ENCODE measurements at places on chromosomes 5 and 9. TPM values are rescaled to one million over a fixed set of nuclear protein-coding genes. Genes with fewer than 3 reads are reported as not detected.

NR5A1 gene
- not detected for total RNA-seq

PKD2L2 gene
- not detected for total RNA-seq

NAIP gene
- total RNA-seq, result 2.4 TPM

HACD4 gene
- 3.4 TPM for total RNA-seq
